Vagina (tissue), 2 donors: ENCODE measurements at places on chromosomes 12 and 14.

DNA sequence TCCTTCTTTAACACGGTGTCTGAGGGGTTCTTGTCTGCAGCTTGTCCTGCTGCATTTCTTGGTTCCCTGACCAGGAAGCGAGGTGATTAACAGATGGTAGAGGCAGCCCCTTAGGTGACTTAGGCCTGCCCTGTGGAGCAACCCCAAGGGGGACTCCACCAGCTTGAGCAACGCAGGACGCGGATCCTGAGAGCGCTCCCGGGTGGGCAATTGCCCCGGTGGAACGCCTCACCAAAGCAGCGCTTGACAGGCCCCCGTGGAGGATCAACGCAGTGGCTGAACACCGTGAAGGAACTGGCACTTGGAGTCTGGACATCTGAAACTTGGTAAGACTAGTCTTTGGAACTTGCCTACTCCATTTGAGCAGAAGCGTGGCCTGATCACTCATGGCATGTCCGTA, 272.9 kb upstream of the ATXN7L3B start:
- DNase-seq = no peak

DNA sequence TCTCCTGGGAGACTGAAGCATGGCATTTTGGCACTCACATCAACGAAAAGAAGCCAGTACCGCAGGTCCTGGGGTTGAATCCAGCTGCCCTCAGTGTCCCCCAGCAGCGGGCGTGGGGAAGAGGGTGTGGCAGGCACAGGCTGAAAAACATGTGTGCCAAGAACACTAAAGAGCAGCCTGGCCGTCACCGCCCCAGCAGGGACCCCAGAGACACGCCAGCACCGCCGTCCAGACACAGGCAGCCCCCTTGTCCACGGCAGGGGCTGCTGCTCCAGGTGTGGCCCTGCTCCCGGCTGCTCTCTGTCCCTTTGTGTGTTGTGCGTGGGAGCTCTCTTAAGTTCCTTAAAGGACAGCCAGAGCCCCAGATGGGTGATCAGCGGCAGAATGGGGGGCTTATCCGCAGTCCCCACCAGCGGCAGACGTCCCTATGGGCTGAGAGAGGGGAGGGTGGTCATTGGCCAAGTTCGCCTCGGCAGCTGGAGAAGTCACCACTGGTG, 556 bp downstream of the PHETA1 start:
- no peak for DNase-seq

DNA sequence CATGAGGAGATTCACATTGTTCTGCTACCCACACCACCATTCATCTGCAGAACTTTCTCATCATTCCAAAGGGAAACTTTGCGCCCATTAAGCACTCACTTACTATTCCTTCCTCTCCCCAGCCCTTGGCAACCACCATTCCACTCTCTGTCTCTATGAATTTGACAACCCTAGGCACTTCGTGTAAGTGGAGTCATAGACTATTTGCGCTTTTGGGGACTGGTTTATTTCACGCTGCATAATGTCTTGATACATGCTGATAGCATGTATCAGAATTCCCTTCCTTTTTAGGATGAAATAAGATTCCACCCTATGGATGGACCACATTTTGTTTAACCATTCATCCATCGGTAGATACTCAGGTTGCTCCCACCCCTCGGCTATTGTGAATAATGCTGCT, 4.5 kb upstream of the EML1 start:
- DNase-seq = no peak

DNA sequence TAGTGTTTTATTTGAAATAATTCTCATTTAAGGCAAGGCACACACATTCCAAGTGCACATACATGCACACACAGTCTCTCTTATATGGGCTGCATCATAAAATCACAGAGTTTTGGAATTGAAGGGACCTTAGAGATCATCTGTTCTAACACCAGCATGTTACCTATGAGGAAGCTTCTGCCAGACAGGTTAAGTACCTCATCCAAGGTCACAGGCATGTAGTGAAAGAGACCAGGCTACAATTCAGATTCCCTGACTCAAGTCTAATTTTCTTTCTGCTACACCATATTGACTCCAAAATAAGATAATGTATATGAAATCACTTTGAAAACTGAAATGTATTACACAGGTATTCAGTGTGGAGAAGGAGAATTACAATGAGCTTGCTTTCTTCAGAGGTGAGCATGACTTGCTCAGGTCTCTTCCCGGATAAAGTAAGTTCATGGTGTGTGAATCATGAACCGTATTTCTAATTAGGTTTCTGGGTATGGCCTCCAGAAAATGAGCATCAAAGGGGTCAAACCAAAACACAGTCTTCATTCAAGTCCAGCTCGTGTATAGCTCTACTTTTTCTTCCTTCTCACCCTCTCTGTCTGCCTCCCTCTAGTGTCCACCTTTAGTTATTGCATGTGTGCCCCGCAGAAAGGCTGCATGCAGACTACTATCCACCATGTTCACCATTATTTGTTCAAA, 411.9 kb downstream of the FUT8 start:
- DNase-seq = no peak

DNA sequence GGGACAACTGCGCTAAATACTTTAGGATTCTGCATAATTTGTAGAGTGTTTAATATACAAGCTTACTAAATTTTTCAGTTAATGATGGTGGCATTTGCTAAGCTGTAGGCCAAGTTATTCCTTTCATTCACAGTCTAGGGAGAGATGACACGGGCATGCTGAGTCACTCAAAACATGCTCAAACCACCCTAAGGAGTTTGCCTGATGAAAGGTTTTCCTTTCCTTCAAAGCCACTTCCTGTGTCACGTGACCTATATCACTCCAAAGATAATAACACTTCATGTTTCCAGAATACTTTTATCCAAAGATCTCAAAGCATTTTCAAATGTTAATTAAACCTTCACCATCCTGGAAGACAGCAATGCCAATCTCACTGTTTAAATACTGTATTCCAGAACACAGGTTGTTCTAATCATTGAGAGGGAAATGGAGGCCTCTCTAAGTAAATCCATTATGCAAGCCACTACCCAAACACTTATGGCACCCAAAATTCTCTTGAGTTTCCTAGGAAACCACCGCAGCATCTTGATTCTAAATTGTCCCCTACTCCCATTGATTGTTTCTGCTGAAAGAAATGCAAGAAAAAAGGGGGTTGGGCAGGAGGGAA, 207.0 kb upstream of the CDKN3 start:
- DNase-seq = no peak

DNA sequence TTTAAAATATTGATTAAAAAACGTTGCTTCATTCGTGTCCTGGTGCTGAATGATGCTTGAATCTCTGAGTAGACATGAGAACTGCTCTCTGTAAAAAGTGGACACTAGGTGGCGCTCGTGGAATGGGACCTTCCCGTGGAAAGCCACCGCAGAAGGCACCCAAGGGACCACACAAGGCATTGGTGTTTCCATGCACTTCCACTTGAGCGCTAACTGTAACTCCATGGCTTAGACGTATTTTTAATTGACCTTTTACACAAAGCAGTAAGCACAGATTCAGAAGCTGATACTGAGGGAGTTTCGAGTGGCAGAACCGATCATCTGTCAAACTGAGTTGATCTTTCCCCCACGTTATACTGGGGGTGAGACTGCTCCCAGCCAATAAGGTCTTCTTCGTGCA, 135.3 kb downstream of the PRKCH start:
- no peak for DNase-seq

- no peak for DNase-seq
These were observed 17.7 kb downstream of the DNAL1 start for GRCh38 chr14:73662487-73662943.

DNA sequence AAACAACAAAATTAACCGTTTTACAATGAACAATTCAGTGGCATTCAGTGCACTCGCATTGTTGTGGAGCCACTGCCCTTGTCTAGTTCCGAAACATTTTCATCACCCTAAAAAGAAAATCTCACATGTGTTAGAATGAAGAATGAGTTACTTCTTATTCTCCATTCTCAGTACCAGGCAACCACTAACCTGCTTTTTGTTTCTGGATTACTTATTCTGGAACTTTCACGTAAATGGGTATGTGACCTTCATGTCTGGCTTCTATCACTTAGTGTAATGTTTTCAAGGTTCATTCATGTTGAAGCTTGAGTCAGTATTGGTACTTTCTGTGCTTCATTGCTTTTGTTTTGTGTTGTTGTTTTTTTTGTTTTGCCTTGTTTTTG, 15.6 kb downstream of the RCOR1 start:
- DNase-seq = no peak

GRCh38 chr12:41511247-41511646, 323.1 kb downstream of the PDZRN4 start:
- DNase-seq = no peak
